Type B pancreatic cell (in vitro differentiated cells): ENCODE measurements at places on chromosomes 2 and 18. TPM values are rescaled to one million over a fixed set of nuclear protein-coding genes. Genes with fewer than 3 reads are reported as not detected.

RFX8 gene
- total RNA-seq, result 1.1 TPM in 1 of 2 replicates, not detected in the other

C2orf78 gene
- not detected in 2 replicates for total RNA-seq

MGAT4A gene
- 32.5 and 60.0 TPM in 2 replicates for total RNA-seq

GKN1 gene
- 0.36 and 1.7 TPM in 2 replicates for total RNA-seq

DNA sequence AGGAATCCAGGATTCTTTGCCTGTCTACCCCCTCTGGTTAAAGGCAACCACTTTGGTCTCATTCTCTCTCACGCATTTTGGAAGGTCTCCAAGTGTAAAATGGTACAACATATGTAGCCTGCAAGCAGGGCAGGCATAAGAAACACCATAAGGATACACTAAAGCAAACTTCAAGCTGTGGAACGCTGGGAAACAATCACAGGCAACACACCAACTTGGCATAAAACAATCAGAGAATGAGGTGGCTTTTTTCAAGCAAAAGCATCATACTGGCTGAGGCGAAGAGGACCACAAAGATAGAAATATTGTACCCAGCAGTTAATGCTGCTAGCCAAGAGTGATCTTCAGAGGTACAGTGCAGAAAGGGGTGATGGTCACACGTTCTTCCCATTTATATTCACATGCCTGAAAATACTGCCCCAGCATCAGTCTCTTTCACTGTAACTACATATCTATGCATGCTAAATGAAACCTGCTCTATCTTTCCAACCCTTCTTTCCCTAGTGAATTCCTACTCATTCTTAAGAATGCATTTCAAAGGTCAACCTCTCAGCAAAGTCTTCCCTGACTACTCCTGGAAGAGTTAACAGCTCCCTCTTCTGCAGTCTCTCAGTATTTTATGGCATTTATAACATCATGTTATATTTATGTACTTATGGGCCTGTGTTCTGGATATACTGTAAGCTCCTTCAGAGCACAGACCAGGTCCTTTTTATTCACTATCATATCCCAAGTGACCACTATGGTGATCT lies 71.9 kb upstream of the GALNT5 start:
- no peak for DNase-seq

DNA sequence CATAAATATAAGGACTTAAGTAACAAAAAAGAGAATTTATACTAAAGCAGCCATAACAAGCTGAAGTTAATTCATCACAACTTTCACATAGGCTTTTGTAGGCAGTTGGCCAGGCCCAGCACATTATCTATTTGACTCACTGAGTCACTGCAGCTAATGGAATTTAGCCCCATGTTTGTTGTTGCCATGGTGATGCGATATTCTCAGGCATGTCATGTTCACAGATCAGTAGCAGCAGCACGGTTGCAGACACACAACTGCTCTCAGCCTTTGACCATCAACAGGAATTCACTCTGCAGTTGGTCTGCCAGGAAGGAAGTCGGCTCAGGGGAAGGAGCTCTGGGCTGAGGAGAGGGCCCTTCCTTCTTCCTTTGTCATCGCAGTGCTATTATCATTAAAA lies 639.8 kb downstream of the TMEM182 start:
- DNase-seq, result no peak
